Upper lobe of left lung (tissue), 6 donors: ENCODE measurements at places on chromosomes 3 and 15. TPM values are rescaled to one million over a fixed set of nuclear protein-coding genes. Genes with fewer than 3 reads are reported as not detected.
A peak's percentile ranks its signal among the peaks of the same experiment; 100 is the strongest.

- no peaks in the 10 kb centered on the region for H3K27me3 ChIP-seq
- no peak overlapping the region for H3K4me3 ChIP-seq
- no peaks in the 10 kb centered on the region for H3K4me1 ChIP-seq
- H3K36me3 ChIP-seq, result no peaks in the 10 kb centered on the region
Observed at GRCh38 chr15:77517579-77517978, 96.9 kb downstream of the HMG20A start.

DNA sequence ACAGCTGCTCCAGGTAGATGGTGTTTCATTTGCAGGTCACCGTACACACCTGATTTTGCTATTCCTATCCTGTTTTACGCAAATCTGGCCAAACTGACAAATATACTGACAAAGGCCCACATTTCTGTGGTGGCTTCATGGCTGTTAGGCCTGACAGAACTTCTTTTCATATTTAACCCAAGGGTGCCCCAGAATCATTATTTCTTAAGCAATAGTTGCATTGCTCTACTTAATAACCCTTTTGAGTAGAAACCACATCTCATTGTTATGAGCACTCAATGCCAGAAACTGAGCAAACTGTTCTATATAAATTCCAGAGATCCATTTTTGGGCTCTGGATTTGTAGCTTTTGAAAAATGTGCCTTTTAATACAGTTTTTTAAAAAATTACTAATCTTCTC, 19.4 kb downstream of the ASTE1 start:
- peaks cover 8% of the 10 kb centered on the region for H3K36me3 ChIP-seq
- no peak overlapping the region for H3K4me3 ChIP-seq

DNA sequence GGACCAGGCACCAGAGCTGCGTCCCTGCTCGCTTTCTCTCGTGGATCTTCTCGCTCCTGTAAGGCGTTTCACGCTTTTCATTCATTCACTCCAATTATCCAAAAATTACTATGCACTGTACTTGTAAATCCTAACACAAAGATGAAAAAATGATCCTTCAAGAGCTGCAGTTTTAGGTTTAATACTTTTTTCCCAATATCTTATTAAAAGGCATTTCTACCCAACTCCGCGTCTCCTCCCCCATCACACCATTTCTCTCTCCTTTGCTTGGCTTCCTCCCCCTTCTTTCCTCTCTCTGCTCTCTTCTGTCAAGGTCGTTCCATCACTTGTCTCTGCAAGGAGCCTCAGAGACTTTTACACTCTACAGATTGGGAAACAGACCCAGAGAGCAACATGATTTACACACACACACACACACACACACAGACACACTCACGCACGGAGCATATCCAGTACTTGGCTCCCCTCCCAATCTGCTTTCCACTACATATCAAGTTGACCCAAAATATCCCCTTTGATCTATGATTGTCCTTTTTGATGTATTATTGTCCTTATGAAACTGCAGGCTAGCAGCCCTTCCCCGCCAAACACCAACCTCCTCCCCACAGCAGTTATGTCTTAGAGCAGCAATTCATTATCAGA, 479 bp upstream of the CLDN1 start:
- H3K27ac ChIP-seq, result no peak overlapping the region
- H3K4me1 ChIP-seq, result peaks cover 4% of the 10 kb centered on the region
- H3K27me3 ChIP-seq, result no peaks in the 10 kb centered on the region
- no peak for DNase-seq
- no peaks in the 10 kb centered on the region for H3K36me3 ChIP-seq
- peak overlapping the region; percentile 45 for H3K4me3 ChIP-seq

DNA sequence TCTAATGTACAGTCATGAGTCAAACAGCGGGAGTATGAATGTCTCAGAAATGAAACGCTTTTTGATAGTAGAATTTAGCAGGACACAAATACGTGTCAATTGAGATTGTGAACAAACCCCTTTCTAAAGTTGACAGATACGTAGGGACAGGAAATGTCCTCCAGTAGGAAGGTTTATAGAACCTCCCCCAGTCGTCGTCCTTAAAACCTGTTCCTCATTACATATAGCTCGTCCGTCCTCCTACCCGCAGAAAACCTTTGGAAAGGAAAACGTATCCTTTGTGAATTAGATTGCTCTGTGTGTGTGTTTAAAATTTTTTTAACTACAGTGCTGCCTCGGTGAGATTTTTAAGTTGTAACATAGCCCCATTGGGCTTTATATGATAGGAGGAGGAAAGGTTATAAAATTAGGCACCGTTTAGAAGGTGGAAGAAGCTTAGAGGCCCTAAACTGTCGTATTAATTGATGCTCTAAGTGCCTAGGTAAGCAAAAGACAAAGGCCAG, 4.1 kb downstream of the UBE2E1 start:
- no peaks in the 10 kb centered on the region for H3K27me3 ChIP-seq
- H3K4me1 ChIP-seq, result peaks cover 46% of the 10 kb centered on the region
- DNase-seq, result no peak
- H3K27ac ChIP-seq, result peak overlapping the region; percentile 84

Gene PRICKLE2
- 35.6 TPM for total RNA-seq

Gene GOLGA8H
- total RNA-seq, result 1.00 TPM

Gene ZPLD1
- total RNA-seq, result not detected
